ENCODE measurements at places on chromosomes 13 and 19.

DNA sequence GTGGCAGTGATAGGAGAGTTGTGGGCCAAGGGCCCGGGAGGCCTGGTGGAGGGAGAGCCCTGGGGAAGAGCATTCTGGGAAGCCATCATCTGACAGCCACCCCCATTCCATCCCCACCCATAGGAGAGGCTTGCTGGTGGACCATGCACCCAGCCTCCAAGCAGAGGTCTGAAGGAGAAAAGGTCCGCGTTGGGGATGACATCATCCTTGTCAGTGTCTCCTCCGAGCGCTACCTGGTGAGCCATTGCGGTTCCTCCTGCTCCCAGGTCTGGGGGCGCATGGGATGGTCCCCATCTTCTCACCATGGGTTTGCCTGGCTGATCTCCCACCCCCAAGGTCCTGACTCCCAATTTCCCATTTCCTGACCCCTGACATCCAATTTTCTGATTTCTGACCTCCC is 10.5 kb downstream of the RYR1 start:
- no peak for DNase-seq

DNA sequence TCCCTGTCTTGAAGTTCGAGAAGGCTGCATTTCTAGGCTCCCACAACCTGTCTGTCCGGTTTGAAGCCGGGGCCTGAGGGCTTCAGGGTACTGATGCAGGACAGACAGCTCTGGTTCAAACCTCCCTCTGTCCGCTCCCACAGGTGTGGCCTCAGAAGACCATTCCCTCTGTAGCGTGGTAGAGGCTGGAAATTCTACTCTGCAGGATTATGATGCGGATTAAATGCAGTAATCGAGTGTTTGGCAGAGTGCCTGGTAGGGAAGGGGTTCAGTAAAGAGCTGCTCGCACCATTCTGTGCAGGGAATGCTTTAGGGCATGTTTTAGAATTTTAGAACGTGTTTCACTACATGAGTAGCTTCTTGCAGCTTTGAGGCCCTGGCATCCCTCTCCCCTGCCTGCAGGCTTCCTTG is 30.5 kb downstream of the PPP1R37 start:
- no peak for DNase-seq

DNA sequence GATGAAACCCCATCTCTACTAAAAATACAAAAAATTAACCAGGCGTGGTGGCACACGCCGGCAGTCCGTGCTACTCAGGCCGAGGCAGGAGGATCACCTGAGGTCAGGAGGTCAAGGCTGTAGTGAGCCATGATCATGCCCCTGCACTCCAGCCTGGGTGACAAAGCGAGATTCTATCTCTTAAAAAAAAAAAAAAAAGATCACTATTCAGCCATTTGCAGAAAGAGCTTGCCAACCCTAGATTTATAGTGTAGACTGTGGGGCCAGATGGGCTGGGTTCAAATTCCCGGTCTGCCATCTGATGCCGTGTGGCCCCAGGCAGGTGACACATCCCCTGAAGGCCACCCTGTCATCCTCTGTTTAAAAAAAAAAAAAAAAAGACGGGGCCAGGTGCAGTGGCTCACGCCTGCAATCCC is 28.9 kb downstream of the SMIM24 start:
- DNase-seq, result no peak

DNA sequence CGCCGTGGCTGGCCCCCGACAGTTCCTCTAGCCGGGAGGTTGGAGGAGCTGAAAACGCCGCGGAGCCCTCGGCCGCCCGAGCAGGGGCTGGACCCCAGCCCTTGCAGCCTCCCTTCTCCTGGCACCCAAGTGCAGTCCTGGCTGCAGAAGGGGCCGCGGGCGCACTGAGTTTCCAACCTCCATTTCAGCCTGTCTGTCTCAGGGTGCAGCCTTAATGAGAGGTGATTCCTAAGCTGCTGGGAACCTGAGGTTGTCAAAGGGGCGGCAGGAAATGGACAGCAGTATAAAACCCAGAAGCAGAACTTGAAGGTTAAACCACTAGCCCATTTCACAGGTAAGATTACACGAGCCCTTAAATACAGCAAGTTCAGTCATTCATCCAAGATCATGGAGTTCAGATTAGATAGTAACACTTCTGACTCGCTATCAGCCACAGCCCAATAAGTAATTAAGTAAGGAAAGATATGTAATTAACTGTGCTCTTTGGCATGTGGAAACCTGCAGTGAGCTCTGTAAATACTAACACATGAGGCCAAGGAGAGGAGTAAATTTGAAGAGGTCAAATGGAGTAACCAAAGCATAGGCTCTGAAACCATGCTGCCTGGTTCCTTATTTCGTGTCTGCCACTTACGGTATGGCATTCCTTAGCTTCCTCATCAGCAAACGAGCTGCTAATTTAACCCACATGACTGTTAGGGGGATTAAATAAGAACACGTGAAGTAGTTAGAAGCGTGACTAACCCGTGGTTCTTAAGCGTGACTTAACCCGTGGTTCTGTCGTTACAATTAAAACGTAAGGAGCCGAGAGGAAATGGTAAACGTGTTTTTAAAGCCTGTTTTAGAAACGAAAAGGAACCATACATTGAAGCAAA is 686 bp downstream of the SETDB2 start:
- no peak for DNase-seq

- no peak for DNase-seq
These were observed 1.8 kb downstream of the ZNF114 start for GRCh38 chr19:48271531-48272151.

- no peak for DNase-seq
These were observed 2506.4 kb downstream of the PCDH9 start for GRCh38 chr13:64723724-64724123.

DNA sequence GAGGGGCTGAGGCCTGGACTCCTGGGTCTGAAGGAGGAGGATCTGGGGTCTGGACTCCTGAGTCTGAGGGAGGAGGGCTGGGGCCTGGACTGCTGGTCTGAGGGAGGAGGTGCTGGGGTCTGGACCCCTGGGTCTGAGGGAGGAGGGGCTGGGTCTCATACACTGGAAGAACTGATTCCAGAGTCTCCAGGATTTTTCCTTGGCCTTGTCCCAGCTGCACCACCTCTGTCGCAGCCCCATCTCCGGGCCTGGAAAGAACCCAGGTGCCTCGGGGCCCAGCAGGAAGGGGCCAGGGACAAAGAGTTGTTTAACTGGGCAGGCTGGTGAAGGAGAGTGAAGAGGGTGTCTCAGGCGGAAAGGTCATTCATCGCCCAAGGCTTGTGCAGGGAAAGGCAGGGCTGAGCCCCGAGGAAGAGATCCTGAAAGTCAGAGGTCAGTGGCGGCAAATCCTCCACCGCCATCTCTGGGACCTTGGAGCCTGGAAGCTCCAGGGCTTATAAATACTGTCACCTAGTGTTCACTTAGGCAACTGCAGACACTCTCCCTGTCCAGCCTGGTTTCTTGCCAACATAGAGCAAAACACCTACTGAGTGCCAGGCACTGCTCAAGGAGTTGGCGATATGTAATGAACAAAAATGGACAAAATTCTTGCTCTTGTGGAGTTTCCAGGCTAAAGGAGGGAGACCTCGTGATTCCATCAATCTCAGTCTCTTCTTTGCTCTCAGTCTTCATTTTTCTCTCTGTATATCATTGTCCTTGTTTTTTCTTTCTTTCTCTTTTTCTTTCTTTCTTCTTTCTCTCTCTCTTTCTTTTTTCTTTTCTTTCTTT is 4.4 kb upstream of the KCNN4 start:
- DNase-seq, result no peak

DNA sequence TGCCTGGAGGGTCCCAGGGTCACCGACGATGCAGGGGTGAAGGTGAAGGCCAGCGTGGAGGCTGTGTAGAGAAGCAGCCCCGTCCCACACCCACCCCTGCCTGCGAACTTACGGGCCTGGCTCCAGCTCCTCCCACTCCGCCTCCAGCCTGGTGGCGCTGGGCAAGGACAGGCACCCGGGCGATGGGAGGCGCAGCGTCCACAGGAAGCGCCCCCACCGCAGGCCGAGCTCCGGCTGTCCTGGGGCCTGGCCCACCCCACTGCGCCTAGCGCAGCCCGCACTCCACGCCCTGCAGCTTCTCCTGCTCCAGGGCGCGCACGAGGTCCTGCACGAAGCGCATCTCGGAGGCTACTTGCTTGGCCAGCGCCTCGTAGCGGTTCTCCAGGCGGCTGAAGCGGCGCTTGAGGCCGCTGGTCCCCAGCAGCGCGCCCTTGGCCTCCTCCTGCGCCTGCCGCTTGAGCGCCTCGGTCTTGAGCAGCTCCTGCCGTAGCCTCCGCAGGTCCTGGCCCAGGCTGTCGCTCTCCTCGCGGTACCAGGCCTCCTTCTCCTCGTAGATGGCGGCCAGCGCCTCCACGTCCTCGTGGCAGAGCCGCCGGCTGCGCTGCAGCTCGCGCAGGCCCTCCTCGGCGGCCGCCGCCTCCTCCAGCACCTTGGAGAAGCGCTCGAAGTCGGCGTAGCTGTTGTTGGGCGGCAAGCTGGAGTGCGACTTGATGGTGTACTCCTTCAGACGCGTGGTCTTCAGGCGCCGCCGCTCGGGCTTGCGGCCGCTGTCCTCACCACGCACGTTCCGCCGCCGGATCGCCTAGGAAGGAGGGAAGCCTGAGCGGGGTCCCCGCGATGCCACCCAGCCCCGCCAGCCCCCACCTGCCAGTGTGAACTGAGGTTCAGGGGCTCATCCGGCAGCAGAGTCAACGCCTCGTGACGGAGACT is 11.8 kb downstream of the DAPK3 start:
- DNase-seq, result no peak

- DNase-seq, result no peak
These were observed 272.5 kb downstream of the ENOX1 start for GRCh38 chr13:43514311-43514710.

DNA sequence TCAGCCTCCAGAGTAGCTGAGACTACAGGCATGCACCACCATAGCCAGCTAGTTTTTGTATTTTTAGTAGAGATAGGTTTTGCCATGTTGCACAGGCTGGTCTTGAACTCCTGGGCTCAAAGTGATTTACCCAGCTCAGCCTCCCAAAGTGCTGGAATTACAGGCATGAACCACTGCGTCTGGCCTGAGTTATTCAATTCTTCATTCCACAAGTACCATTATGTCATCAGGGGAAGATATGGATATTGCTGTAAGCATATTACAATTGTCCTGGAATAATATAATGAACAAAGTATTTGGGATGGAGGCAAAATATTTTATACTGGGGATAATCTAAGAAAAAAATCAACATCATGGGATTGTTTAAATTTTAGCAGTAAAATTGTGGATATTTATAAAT is 646.0 kb upstream of the SLITRK6 start:
- DNase-seq, result no peak
